Trophoblast cell (in vitro differentiated cells and primary cell): ENCODE measurements at places on chromosomes 1 and 21.

DNA sequence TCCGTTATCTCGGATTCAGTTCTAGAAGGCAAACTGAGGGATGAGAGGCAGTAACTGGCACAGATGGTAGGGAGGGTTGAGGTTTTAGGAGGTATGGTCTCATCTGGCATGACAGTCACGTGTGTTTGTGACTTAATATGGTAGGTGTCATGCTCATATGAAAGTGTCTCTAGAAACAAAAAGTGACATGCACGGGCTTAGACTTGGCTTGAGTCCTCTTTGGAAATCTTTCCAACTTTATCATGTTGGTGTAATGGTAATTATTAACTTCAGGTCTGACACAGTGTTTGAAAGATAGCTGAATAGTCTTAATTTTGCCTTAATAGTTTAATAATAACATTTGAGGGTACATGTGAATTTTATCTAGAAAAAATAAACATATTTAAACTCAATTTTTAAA is 218.1 kb downstream of the FMN2 start:
- H3K27me3 ChIP-seq: no peaks in the 10 kb centered on the region
- no peak overlapping the region for H3K4me3 ChIP-seq
- H3K27ac ChIP-seq: no peak overlapping the region
- no peaks in the 10 kb centered on the region for H3K36me3 ChIP-seq

- H3K4me1 ChIP-seq: no peaks in the 10 kb centered on the region
- no peak overlapping the region for H3K27ac ChIP-seq
- H3K4me3 ChIP-seq: no peak overlapping the region
- H3K27me3 ChIP-seq: no peaks in the 10 kb centered on the region
- H3K36me3 ChIP-seq: peaks cover 5% of the 10 kb centered on the region
- peak; percentile 77 for DNase-seq
Measured at GRCh38 chr1:231357831-231358354, 19.8 kb downstream of the SPRTN start.

- H3K27ac ChIP-seq: no peak overlapping the region
- H3K4me3 ChIP-seq: no peak overlapping the region
- H3K27me3 ChIP-seq: no peaks in the 10 kb centered on the region
- H3K4me1 ChIP-seq: no peaks in the 10 kb centered on the region
- H3K36me3 ChIP-seq: no peaks in the 10 kb centered on the region
Measured at GRCh38 chr1:63674865-63675419, 81.7 kb downstream of the PGM1 start.

- peak overlapping the region; percentile 19 for H3K27ac ChIP-seq
- no peaks in the 10 kb centered on the region for H3K27me3 ChIP-seq
- peak; percentile 89 for DNase-seq
- H3K36me3 ChIP-seq: no peaks in the 10 kb centered on the region
- H3K4me1 ChIP-seq: peaks cover 33% of the 10 kb centered on the region
- H3K4me3 ChIP-seq: peak overlapping the region; percentile 80
Measured at GRCh38 chr1:227946624-227947385, 927 bp downstream of the WNT9A start.

- H3K27ac ChIP-seq: no peak overlapping the region
- H3K27me3 ChIP-seq: no peaks in the 10 kb centered on the region
- DNase-seq: no peak
- H3K4me3 ChIP-seq: no peak overlapping the region
- H3K4me1 ChIP-seq: no peaks in the 10 kb centered on the region
Measured at GRCh38 chr1:234836776-234837357, 226.9 kb upstream of the IRF2BP2 start.

DNA sequence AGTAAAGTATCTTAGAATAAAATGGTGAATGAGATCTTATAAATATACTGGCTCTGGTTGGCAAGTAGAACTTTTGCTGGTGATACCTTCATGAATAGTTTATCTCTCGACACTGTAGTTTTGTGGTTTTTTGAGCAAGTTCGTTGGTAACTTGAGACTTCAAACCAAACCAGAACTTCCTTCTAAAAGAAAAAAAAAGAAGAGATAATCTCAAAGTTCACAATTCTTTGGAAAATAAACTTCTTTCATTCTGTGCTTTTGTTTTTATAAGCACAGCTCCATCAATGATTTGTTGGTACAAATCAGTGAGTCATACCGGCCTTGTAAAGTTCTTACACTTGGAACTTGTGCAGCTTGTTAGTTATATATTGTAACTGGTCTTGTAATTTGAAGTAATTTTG is 2.3 kb downstream of the HIPK1 start:
- no peaks in the 10 kb centered on the region for H3K27me3 ChIP-seq
- H3K4me1 ChIP-seq: peaks cover 2% of the 10 kb centered on the region
- no peak overlapping the region for H3K27ac ChIP-seq
- no peaks in the 10 kb centered on the region for H3K36me3 ChIP-seq
- DNase-seq: no peak

GRCh38 chr1:51564124-51564523 is 45.1 kb upstream of the EPS15 start:
- peak; percentile 44 for DNase-seq
- no peaks in the 10 kb centered on the region for H3K36me3 ChIP-seq
- no peak overlapping the region for H3K4me3 ChIP-seq

GRCh38 chr1:204977318-204977717 is 65.7 kb upstream of the CNTN2 start:
- H3K27me3 ChIP-seq: no peaks in the 10 kb centered on the region
- peak overlapping the region; percentile 21 for H3K4me3 ChIP-seq
- DNase-seq: no peak

DNA sequence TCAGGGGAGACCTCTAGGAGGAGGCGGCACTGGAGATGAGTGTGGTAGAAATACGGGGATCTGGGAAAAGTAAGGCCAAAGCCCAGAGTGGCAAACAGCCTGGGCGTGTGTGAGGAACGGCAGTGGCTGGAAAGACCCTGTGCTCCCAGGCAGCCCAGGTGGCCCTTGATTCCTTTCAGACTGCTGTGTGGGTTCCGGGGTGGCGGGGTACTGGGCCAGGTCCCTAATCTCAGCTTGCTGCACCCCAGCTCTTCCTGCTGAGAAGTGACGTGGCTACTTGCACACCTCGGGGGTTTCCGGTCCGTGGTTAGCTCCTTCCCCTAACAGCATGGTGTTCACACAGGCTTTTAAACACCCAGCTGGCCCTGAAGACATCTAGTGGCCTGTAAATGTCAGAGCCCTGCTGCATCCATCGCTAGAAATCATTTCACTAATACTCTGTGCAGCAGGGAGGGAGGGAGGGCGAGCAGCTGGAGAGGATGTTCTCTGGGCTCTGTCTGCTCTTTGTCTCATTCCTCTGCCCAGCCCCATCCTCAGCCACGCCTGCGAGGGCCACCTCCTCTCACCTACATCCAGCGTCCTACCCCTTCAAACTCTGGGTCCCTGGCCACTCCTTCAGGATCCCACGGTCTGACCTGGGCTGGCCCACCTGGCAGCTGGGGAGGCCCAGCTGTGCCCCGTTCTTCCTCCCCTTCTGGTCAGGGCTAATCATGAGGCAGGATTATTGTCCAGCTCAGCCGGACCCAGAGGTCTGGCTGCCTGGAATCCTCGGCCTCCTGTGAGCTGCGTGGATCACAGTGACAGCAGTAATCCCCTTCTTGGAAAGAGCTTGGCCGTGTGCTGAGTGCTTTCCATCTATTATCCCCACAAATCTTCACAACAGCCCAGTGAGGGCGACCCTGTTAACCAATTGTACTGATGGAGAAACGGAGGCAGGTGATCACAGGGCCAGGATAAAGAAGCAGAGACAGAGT is 7.2 kb downstream of the ZDHHC18 start:
- DNase-seq: no peak
- peaks cover 57% of the 10 kb centered on the region for H3K36me3 ChIP-seq
- H3K4me3 ChIP-seq: no peak overlapping the region
- H3K27ac ChIP-seq: no peak overlapping the region
- peaks cover 1% of the 10 kb centered on the region for H3K4me1 ChIP-seq

DNA sequence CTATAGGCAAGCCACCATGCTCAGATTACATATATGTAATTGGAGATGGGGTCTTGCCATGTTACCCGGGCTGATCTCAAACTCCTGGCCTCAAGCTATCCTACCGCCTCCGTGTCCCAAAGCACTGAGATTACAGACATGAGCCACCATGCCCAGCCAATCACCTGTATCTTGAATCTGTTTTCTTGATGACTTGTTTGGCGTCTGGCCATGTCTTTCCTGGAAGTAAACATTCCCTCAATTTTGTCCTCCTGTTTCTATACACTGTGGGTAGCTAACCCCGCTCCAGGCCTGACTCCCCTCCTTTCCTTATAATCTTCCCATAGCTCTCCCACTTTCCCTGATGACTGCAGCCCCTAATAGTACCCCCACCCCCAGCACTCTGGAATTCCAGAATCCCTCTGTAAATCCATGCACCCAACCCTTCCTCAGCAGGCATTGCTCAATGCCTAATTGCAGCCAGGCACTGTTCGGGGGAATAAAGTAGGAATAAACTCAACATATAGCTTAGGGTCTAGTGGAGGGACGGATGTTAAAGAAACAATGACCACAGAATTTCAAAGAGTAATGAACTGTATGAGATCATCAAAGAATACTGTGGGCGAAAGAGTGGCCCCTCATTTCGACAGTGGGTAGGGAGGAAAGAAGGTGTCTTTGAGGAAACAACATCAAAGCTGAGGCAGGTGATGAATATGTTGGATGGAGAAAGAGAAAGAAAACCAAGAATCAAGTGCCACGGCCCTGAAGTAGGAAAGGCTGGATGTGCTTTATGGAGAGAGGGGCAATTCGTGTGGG is 161.5 kb downstream of the ADSS2 start:
- H3K4me3 ChIP-seq: no peak overlapping the region
- H3K36me3 ChIP-seq: no peaks in the 10 kb centered on the region
- H3K4me1 ChIP-seq: no peaks in the 10 kb centered on the region
- no peaks in the 10 kb centered on the region for H3K27me3 ChIP-seq

DNA sequence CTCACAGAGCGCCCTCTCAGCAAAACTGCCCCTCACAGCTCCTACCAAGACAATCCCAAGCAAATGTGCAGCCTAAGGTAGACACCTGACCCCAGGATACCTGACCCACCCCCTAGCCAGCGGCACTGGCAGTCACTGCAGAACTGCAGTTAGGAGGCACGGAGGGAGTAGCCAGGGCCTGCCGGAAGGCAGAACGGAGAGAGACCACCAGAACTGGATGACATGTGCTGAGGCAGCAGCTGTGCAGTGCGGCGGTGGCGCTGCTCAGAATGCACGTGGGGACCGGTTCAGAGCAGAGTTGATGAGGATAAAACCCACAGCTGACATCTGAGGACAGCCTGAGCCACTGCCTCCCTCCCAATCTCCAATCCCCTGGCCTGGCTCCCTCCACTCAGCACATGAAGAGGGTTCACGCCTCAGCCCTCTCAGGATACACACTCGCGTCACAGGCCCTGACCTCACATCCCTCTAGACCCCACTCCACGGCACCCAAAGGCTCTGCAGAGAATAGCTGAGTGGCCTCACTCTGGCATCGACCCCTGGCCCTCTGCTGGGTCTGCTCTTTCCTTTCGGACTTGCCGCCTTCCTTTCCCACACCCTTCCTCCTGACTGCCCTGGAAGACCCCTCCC is 29.6 kb downstream of the UBE2G2 start:
- peaks cover 36% of the 10 kb centered on the region for H3K36me3 ChIP-seq
- H3K27me3 ChIP-seq: no peaks in the 10 kb centered on the region
- peaks cover 11% of the 10 kb centered on the region for H3K4me1 ChIP-seq
- no peak for DNase-seq

GRCh38 chr1:50354813-50355212 is 68.4 kb downstream of the DMRTA2 start:
- no peaks in the 10 kb centered on the region for H3K4me1 ChIP-seq
- DNase-seq: no peak
- no peaks in the 10 kb centered on the region for H3K27me3 ChIP-seq
- H3K36me3 ChIP-seq: no peaks in the 10 kb centered on the region

DNA sequence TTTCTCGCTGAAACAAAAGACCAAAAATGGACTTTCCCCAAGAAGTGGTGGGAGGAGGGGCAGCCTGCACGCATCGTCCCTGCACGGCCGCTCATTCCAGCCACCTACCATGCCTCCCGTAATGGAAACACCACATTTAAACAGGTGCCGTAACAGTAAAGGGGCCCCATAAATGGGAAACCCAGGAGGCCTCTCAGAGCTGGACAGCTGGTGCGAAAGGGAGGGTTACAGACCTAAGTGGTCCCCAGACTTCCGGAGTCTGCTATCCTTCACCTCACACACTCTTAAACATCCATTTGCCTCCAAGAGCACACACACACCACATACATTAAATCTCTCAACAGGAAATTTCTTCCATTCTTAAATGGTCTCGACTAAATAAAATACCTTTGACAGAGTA is 120.7 kb upstream of the SOD1 start:
- H3K36me3 ChIP-seq: no peaks in the 10 kb centered on the region
- no peaks in the 10 kb centered on the region for H3K4me1 ChIP-seq
- DNase-seq: no peak
- H3K4me3 ChIP-seq: peak overlapping the region; percentile 18

DNA sequence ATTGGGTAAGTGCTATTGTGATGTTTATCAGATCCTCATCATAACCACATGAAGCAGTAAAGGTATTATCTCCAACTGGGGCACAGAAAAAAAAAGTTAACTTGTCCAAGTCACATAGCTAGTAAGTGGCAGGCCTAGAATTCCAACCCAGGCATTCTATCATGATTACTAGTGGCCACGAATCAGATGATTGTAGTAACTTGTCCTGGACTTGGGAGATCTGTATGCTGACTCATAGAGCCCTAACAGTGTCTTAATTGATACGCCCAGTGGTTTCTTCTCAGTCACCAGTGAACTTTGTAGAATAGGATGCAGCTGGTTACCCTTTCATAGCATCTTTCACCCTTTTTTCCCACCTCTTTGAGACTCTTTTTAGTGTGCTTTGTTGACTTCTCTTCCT is 91.1 kb upstream of the UBE2U start:
- H3K27me3 ChIP-seq: no peaks in the 10 kb centered on the region
- H3K27ac ChIP-seq: no peak overlapping the region
- no peak overlapping the region for H3K4me3 ChIP-seq
- H3K36me3 ChIP-seq: no peaks in the 10 kb centered on the region
- H3K4me1 ChIP-seq: peaks cover 7% of the 10 kb centered on the region

DNA sequence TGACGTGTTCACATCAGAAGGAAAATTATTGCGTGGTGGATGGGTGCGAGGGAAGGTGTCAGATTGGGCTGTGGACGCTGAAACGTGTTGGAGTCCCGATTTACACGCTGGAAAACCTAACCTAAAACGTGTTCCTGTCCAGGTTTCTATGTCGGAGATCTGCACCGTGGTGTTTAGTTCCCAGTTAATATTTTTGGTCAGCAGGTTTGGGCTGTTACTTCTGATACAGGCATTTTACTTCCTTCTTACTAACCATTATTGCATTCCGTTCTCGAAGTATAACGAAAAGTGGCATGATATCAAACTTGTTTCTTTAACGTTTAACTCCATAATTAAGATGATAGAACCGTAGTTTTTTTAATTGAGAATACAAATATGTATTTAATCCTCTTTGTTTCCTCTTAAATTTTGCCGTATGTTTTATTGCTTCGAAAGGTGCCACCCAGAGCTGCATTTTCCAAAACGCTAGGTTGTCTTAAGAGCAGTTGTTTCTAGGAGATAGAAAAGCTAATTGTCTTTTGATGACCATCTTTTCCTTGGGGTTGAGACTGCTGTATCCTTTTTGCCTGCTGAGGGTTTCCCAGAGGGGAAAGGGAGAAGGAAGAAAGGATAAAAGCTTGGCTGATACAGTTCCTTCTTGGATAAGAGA is 1.3 kb downstream of the ADARB1 start:
- H3K27ac ChIP-seq: no peak overlapping the region
- no peaks in the 10 kb centered on the region for H3K36me3 ChIP-seq
- DNase-seq: no peak
- H3K27me3 ChIP-seq: no peaks in the 10 kb centered on the region
